ENCODE measurements at places on chromosomes 7 and 10.

DNA sequence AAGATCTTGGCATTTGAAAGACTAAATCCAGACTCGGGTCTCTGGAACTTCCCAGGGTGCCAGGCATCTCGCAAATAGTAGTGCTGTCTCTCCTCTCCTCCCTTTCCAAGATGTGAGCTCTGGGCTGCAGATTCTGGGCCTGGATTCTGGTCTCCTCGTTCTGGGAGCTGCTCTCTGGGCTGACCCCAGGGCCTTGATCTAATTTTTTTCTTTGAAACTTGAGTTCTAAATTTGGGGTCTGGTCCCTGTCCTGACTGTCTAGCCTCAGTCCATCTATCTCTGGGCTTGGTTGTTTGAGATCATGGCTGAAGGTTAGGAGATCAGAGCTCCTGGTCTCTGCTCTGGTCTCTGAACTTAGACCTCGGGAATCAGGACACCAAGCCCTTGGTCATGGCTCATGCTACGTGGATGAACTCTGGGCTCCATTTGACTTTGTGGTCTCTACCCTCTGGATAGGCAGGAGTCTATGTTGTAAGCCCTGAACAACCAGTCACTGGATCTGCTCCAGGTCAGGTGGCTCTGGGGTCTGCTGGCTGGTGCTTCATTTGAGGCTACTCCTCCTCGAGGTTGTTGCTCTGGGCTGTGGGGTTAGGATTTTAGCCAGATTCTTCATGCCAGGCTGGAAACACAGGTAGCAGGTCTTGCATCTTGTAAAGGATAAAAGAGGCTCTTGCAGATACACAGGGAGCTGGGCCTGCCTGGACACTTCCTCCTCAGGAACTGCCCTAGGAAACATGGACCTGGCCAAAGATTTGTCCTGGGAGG is 8.0 kb upstream of the MBL2 start:
- DNase-seq, result no peak

- DNase-seq, result no peak
These were observed 180.8 kb downstream of the USP6NL start for GRCh38 chr10:11430421-11431215.

- DNase-seq, result no peak
These were observed 29.6 kb upstream of the ICA1 start for GRCh38 chr7:8291397-8292141.

DNA sequence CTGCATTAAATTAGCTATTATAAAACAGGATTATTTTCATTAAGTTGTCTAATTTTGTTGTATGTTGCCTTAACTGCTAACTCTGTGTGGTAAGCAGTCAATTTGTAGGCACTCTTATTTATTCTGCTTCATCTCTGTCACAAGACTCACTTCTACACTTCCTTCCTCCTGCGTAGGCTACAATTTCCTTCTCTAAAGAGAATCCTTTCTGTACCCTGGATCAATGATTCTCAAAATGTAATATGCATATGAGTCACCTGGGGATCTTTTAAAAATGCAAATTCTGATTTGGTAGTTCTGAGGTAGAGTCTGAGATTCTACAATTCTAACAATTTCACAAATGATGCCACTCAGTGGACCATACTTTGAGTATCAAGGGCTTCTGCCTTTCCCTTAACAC is 4.4 kb upstream of the UBE2D1 start:
- no peak for DNase-seq

- no peak for DNase-seq
These were observed 23.0 kb downstream of the BMPR1A start for GRCh38 chr10:86779220-86780017.

DNA sequence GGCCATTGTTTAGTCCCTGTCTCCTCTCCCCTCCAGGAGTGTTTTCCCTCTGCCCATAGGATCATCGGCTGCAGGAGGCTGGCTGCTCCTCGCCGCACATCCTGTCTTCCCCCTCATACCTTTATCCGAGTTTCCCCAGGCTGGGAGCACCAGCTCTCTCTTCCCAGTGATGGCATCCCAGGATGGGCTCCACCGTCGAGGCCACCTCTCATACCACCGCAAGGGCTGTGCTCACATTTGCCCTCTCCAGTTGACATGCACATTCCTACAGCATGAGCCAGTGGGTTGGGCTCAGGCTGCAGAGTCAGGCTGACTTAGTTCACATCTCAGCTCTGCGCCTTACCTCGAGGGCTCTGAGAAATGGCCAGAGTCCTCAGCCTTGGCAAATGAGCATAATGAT is 12.1 kb downstream of the HKDC1 start:
- no peak for DNase-seq

- no peak for DNase-seq
These were observed 644 bp upstream of the ABI1 start for GRCh38 chr10:26861205-26861998.

DNA sequence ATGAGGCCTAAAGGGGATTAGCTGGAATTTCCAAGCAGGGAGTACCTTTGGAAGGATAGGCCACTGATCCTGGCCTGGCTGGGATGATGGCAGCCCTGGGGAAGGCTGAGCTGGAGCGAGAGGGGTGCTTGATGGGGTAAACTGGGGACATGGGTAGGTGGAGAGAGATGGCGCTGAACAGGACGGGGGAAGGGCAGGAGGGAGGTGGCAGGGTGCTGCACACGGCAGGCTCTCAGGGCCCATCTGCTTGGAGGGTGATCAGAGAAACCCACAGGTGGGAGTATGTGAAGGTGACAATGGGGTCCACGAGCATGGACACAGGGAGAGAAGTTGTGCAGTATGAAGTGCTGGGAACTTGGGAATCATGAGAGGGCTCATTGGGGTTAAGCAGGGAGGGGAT is 10.3 kb downstream of the MAT1A start:
- DNase-seq, result no peak

- no peak for DNase-seq
These were observed 179.7 kb upstream of the BET1 start for GRCh38 chr7:94183891-94184290.

DNA sequence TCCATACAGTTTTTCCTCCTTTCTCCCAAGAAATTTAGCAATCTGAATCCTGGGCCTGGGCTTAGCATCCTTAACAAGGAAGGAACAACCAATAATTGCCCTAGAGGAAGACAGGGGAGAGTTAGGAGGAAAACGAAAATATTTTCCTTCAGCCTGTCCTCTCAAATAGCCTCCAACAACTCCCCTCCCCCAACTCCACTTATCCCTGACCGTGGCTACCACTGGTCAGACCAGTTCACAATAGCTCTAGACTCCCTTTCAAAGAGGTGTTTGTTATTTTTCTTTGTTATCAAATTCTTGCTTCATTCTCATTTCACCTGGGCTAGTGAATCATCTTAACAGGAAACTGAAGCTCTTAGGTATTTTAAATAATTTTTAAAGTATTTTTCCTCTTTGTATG is 114.1 kb downstream of the CPED1 start:
- DNase-seq, result no peak

DNA sequence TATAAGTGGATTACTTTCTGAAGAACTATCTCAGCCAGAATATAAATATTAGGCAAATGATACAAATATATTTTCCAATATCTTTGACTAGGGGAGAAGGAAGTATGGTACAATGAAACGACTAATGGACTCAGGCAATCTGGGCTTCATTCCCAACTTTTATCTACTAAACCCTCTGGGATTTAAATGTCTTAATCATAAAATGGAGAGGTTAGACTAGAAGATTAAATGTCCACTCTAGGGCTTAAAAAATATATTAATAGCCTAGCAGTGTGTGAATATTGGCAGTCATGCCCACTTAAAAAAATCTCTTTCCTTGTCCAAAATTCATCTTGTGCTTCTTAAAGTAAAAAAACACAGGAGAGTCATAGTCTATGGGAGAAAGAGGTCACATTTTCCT is 98.3 kb downstream of the CTTNBP2 start:
- no peak for DNase-seq

DNA sequence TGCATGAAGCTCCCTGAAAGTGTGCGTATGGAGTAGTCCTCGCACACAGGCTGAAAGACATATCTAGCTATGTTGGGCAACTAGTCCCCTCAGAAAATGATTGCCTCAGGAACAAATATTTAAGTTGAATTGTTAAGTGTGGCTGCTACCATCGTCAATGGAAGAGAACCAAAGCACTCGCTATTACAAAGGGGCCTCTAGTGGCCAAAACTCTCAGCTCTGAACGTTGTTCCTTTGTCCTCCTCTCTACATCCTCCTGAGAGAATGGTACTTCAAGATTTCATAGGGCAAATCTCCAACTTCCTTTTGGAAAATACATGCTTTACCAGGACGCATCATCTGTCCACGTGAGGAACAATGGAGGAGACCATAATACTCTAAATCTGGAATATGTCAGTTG is 209.9 kb downstream of the NRG3 start:
- DNase-seq, result no peak

GRCh38 chr7:71784180-71784579 is 628.0 kb downstream of the CALN1 start:
- no peak for DNase-seq

DNA sequence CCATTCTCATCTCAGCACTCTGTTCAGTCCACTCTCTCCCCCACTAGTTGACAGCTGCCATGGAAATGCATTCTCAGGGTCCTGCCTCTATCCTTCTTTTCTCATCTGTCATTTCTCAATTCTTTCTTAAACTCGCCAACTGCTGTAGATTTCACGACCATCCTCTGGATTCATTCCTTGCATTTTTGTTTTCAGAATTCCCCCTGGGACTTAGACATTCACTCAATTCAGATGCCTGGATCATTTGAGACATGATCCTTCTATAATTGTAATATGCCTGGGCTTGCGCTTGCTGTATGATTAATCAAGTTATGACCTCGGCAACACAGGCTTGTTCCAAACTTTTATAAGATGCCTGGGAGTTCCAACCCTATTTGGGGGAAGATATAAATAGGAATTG is 104.5 kb downstream of the RAB11FIP2 start:
- no peak for DNase-seq

Measured in stimulated activated CD8-positive, alpha-beta memory T cell treated with anti-CD3 and anti-CD28 coated beads, Interleukin-15, amount 100 ng/mL, for 4 hours (primary cell).